ENCODE measurements at places on chromosomes 4 and X.

DNA sequence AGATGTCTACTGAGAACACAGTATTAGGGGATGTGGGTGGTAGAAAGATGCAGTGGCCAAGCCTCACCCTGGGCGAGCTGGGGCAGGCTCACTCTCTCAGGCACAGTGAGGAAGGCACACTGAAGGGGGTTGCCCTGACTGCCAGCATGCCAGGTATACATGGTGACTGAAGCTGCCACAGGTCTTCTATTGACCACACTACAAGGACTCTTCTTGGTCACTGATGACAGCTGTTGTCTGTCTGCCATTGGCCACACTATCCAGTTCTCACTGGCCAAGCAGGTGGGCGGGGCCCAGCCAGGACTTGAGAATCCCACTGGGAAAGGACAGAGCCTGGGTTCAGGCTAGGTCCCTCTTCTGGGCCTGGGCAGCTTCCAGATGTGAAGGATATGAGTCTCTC is 39.7 kb upstream of the TBC1D14 start:
- DNase-seq, result no peak

- no peak for DNase-seq
These were observed 163.6 kb upstream of the MAP3K15 start for GRCh38 chrX:19678941-19679340.

- DNase-seq, result no peak
These were observed 15.2 kb upstream of the IQCM start for GRCh38 chr4:149830823-149831222.

DNA sequence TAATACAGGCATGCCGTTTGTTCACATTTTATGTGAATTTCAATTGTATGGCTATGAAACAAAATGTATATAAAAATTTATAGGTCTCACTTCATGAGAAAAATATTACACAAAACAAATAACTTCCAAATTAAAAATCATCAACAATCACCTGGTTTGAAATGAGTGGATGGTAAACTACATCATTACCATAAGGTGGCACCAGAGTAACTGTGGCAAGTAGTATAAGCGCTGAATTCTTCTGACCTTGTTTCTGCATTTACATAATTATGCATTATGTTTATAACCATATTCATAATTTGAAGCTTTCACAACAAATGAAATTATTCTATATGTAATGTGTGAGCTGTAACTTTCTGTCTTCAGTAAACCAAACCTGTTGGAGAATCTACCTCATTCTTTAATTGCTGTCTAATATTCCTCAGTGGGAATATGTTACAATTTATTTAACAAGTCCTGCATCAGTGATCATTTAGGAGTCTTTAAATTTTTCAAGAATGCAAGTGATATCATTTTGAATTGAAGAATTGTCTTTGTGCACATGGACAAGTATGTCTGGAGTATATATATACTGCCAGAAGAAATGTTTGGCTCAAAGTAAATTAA is 55.2 kb downstream of the MMRN1 start:
- no peak for DNase-seq

DNA sequence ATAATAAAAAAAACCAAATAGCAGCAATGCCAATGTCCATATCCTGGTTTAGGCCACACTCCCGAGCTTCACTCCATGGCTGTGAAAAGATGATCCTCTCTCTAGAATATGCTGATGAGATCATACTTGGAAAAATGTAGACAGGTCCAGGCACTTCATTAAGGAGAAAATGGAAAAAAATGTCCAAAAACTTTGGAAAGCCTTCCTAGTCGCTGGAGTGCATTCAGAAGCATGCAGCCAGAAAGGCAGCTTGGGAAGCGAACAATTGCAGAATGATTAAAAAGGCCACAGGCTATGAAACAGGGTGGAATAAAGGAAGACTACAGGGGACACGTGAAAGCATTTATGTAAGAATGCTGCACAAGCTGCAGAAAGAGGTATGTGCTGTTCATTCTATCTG is 165.6 kb upstream of the HCCS start:
- no peak for DNase-seq

- no peak for DNase-seq
These were observed 568.8 kb downstream of the STIM2 start for GRCh38 chr4:27429364-27429871.

DNA sequence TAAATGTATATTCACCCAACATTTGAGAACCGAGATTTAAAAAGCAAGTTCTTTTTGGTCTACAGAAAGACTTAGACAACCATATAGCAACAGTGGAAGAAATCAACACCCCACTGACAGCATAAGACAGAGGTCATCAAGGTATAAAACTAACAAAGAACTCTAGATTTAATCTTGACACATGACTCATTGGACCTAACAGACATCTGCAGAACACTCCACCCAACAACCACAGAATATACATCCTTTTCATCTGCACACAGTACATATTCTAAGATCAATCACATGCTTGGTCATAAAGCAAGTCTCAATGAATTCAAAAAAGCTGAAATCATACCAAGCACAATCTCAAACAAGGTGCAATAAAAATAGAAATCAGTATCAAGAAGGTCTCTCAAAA is 65.8 kb downstream of the SPIN4 start:
- DNase-seq, result no peak

GRCh38 chrX:154380153-154380552 is 1.1 kb downstream of the EMD start:
- DNase-seq, result no peak

DNA sequence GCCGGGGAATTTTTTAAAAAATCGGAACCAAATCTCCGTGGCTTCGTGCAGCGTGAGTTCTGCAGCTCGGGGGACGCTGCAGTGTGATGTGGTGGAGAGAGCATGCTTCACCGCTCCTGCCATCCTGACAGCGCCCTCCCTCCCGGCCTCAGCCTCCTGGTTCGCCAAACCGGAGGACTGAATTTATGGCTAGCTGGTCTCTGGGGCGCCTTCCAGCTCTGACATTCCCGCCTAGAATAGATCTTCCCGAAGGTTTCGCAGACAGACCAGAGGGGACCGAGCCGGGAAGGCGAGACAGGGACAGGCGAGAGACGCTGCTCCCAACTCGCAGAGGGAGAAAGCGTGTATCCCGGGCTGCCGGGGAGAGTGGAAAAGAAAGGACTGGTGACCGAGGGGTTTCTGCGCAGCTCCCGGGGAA is 25.9 kb downstream of the HOPX start:
- DNase-seq, result peak; percentile 58

DNA sequence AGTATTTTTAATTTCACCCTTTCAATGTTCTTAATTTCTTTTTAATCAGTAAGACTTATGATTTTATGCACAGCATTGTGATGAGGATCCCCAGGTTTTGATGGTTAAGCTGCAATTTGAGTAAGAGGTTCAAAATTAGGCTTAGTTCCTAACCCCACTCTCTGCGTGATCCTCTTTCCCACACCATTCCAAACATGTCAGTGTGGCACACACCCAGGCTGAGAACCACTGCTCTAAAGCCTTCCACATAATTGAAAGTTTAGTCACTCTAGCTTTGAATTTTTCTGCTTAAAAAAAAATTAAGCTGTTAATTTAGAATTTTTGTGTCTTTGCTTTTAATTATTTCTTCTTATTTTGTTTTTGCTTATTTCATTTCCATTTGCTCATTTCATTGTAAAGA is 68.8 kb upstream of the SLC7A11 start:
- no peak for DNase-seq

- peak; percentile 18 for DNase-seq
These were observed 36.9 kb downstream of the HMX1 start for GRCh38 chr4:8834681-8835220.

GRCh38 chr4:154368060-154368459 is 123.5 kb downstream of the DCHS2 start:
- DNase-seq, result no peak

GRCh38 chr4:56220261-56220660 is 167.0 kb downstream of the AASDH start:
- no peak for DNase-seq

DNA sequence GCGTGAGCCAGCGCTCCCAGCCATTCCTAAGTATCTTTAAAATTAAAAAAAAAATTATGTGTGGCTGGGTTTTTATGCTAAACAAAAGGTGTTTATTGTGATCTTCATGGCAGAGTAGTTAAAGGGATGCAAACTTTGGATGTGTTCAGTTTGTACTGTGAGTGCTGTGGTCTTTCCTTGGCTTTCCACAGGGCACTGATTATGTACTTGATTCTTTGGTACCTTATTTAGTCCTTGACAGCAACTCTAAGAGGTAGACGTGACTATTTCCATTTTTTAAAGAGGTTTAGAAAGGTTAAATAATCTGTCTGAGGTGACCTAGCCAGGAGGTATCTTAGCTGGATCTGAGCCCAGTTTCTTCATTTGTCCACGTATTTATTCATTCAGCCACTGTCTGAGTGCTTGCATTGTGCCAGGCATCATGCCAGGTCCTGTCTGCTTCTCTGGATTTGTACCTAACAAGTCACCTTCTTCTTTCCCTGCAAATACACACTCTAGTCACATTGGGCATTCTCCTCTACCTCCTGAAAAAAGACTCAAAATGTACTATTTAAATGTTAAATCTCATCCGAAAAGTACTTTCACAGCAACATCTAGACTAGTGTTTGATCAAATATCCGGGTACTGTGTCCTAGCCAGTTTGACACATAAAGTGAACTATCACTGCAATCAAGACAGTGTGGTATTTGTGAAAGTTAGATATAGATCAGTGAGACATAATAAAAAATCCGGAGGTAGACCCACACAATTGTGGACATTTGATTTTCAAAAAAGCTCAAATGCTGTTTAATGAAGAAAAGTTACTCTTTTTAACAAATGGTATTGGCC is 31.5 kb downstream of the WWC2 start:
- no peak for DNase-seq

- DNase-seq, result no peak
These were observed 605.1 kb downstream of the KCTD8 start for GRCh38 chr4:43843501-43843900.

GRCh38 chrX:51893931-51894696 is 691 bp downstream of the MAGED1 start:
- DNase-seq, result no peak

DNA sequence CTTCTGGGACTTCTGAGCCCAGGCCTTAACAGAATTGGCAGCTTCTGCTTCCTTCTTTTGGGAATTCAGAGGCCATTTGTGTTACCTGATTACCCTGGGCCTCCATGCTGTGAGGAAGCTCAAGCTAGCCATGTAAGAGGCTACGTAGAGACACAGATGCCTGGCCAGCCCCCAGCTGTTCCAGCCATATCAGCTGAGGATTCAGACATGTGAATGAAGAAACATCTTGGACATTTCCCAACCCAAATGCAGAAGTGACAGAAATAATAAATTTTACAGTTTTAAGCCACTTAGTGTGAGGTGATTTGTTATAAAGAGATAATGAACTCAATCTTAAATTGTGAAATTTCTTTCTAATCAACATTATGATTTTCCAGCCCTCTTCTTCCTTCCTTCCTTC is 18.7 kb upstream of the ZNF827 start:
- DNase-seq, result no peak

GRCh38 chr4:74625981-74626380 is 168.3 kb downstream of the BTC start:
- no peak for DNase-seq

- DNase-seq, result no peak
These were observed 104.5 kb upstream of the INTU start for GRCh38 chr4:127528302-127528701.

GRCh38 chrX:11949291-11949690 is 189.0 kb upstream of the FRMPD4 start:
- no peak for DNase-seq

GRCh38 chr4:5018603-5019002 is 655 bp downstream of the CYTL1 start:
- no peak for DNase-seq

- no peak for DNase-seq
These were observed 144.6 kb upstream of the KCNIP4 start for GRCh38 chr4:22093126-22093525.

DNA sequence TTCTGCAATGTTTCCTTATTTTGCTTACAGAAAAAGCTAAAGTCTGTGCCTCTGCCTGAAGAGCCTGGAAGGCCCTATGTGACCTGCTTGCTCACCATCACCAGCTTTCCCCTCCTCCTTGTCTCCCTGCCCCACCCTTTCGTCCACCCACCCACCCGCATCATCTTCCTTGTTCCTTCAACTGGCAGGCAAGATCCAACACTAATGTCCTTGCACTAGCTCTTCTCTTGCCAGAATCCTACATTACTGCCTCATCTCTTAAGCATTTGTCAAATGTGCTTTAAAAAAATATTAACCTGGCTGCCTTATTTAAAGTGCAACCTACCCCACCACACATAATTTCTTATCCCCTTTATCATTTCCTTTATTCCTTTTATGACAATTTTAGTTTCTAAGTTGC is 165.1 kb upstream of the PPP3CA start:
- no peak for DNase-seq

DNA sequence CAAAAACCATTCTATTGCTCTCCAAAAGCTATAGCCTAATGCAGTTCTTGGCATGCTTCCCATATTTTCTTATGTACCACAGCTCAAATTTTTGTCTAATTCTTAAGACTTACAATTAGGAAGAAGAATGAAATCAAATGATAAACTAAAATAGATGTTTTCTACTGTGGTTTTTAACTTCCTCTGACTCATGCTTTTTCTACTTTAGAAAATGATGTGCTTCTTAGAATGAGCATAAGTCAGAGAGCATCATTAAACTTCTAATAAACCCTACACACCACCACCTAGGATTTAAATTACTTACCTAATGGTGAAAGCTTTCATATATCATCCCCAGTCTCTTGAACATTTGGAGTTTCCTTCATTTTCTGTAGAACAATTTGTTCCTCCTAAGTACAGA is 217.0 kb upstream of the NDST3 start:
- DNase-seq, result no peak

GRCh38 chr4:76296286-76296820 is 10.2 kb upstream of the STBD1 start:
- DNase-seq, result no peak

GRCh38 chrX:13467243-13467642 is 102.2 kb upstream of the EGFL6 start:
- DNase-seq, result no peak

- no peak for DNase-seq
These were observed 128.3 kb upstream of the MED14 start for GRCh38 chrX:40863671-40864070.

DNA sequence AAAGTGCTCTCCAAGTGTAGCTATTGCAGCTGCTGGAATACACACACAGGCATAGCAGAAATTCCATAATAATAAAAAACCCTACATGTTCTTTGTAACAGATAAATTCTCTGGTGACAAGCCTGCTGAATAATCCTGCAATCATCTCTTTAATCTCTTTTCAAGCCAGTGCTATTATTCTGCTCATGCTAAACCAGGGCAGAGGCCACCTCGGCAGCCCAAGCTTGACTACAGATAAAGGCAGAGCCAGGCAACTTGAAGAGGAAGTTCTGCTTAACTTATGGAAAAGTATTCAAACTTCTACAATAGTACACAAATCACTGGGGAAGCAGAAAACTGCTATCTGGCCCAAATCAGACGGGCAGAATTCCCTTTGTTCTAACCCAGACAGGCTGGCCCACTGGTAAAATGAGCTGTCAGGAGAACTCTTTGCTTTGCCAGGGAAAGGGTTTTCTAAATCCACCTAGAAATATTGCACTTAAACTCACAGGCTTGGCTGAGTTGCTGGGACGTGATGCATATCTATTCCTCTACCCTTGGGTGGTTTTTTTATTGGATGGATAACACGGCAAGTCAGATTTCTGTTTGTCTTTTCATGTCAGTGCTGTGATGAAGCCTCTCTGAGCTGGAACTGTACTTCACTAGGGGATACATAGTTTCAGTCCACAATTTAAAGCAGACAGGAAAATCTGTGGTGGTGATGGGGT is 70.5 kb downstream of the GATB start:
- DNase-seq, result no peak
